H9 (cell line): ENCODE measurements at places on chromosomes 4 and X. TPM values are rescaled to one million over a fixed set of nuclear protein-coding genes. Genes with fewer than 3 reads are reported as not detected.
A peak's percentile ranks its signal among the peaks of the same experiment; 100 is the strongest.

RAB39B gene
- total RNA-seq = 6.8 and 7.2 TPM in 2 replicates

WDR17 gene
- 2.0 and 2.6 TPM in 2 replicates for total RNA-seq

ZXDA gene
- total RNA-seq = not detected in 2 replicates

GRCh38 chr4:183591301-183591700 is 67.7 kb downstream of the RWDD4 start:
- H3K27me3 ChIP-seq = no peaks in the 10 kb centered on the region
- H3K27ac ChIP-seq = no peak overlapping the region
- no peaks in the 10 kb centered on the region for H3K4me1 ChIP-seq

DNA sequence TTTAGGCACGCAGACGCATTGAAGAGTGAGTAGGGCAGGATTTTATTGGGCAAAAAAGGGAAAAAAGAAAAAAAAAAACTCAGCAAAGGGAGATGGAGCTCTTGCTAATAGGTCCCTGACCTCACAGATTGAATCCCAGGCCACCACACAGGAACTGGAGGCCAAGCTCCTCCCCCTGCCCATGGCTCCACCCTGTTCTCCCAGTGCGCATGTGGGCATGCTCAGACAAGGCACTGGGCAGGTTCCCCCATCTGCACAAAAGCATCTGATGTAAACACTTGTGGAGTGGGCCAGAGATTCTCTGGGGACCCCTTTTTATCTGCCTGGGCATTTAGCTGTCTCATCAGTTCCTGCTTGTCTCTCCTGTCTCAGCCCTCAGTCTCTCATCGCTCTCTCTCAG is 9.5 kb downstream of the FRMD7 start:
- no peak overlapping the region for H3K27ac ChIP-seq
- peak; percentile 43 for DNase-seq
- no peaks in the 10 kb centered on the region for H3K36me3 ChIP-seq
- H3K27me3 ChIP-seq = no peaks in the 10 kb centered on the region

DNA sequence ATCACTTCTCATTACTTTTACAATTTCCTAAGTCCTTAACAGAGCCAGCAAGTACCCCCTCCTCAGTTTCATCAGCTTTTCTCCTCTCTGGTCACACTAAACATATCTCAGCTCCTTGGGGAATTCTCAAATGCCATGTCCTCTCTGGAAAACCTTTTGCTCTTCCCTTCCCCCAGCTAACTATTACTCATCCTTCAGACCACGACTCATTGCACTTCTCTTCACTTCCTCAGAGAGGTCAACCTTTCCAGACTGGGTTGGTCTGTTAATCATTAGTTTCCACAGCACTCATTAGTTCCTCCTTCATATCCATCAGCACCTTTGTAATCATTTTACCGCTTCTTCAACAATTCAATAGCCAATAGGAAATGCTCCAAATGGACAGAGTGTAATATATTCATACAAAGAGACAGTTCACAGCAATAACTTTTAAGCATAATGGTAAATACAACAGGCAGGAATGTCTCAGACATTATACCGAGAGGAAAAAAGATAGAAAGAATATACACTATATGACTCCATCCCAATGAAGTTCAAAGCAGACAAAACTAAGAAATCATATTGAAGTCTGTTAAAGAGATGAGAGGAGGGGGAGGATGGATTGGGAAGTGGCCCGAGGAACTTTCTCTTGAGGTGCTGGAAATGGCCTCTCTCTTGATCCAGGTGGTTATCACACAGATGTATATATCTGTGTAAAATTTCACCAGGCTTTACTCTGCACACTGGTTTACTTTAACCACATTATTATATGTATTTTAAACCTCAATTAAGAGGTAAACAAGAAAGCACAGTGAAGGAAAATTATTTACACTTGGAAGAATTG is 39.6 kb downstream of the DDX60L start:
- no peaks in the 10 kb centered on the region for H3K36me3 ChIP-seq
- no peak overlapping the region for H3K27ac ChIP-seq
- H3K4me3 ChIP-seq = no peak overlapping the region
- H3K4me1 ChIP-seq = no peaks in the 10 kb centered on the region
- no peak for DNase-seq

DNA sequence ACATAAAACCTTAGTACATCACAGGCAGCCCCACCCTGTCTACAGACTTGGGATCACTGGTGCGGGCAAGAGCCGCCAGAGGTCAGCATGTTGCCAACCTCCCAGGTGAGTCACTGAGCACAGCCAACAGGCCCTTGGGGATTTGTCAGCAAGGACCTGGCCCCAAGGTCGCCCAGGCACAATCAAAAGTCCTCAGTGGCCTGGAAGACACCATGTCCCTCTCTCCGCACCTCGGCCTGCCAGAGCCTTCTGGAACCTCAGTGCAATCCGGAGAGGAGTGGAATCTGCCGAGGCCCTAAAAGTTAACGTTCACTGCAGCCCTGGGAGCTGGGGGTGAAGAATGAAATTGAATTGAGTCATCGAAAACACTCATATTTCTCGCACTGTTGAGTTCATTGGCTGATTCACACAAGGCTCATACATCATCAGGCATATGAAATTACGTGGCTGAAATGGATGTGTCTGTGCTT is 74.3 kb downstream of the WFS1 start:
- no peaks in the 10 kb centered on the region; the same call in 1 of the 2 replicates for H3K4me1 ChIP-seq
- H3K27ac ChIP-seq = no peak overlapping the region
- no peak overlapping the region for H3K4me3 ChIP-seq
- peak; percentile 64 for DNase-seq
- H3K27me3 ChIP-seq = no peaks in the 10 kb centered on the region
- no peaks in the 10 kb centered on the region for H3K36me3 ChIP-seq

GRCh38 chr4:154164931-154165839 is 326.4 kb downstream of the DCHS2 start:
- no peaks in the 10 kb centered on the region for H3K36me3 ChIP-seq
- no peaks in the 10 kb centered on the region for H3K4me1 ChIP-seq
- no peak for DNase-seq
- H3K27me3 ChIP-seq = no peaks in the 10 kb centered on the region
- H3K4me3 ChIP-seq = no peak overlapping the region

GRCh38 chr4:154877110-154877760 is 96.2 kb downstream of the RBM46 start:
- no peak for DNase-seq
- peaks cover 34% of the 10 kb centered on the region for H3K36me3 ChIP-seq
- no peaks in the 10 kb centered on the region for H3K4me1 ChIP-seq
- no peak overlapping the region for H3K4me3 ChIP-seq
- H3K27me3 ChIP-seq = no peaks in the 10 kb centered on the region
- H3K27ac ChIP-seq = no peak overlapping the region
